ENCODE measurements at places on chromosomes 7 and 10.

GRCh38 chr7:132750096-132750495, 173.8 kb upstream of the PLXNA4 start:
- DNase-seq, result no peak

- no peak for DNase-seq
Observed at GRCh38 chr7:112105584-112106530, 100.3 kb downstream of the DOCK4 start.

- peak; percentile 45 for DNase-seq
Observed at GRCh38 chr10:101848894-101849351, 5.3 kb upstream of the KCNIP2 start.

GRCh38 chr7:147513451-147513850, 1077.1 kb upstream of the C7orf33 start:
- no peak for DNase-seq

DNA sequence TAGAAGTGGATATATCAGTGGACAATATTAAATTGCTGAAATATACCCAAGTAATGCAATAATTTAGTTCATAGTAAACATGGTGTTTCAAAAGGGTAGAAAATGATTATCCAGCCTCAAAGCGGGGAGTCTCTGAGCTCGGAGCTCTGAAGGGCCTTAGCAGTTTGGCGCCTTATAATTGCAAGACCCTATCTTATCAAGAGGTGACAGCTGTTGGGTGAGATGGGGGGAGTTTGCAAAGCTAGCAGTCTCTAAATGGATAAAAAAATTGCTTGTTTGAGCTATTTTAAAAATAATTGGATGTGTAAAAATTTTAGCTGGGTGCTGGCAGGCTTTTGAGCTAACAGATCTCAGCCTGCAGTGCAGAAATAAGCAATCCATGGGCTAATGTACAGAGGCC, 219.2 kb downstream of the CCSER2 start:
- peak; percentile 47 for DNase-seq

GRCh38 chr7:5223646-5224340, 33.8 kb downstream of the WIPI2 start:
- no peak for DNase-seq

DNA sequence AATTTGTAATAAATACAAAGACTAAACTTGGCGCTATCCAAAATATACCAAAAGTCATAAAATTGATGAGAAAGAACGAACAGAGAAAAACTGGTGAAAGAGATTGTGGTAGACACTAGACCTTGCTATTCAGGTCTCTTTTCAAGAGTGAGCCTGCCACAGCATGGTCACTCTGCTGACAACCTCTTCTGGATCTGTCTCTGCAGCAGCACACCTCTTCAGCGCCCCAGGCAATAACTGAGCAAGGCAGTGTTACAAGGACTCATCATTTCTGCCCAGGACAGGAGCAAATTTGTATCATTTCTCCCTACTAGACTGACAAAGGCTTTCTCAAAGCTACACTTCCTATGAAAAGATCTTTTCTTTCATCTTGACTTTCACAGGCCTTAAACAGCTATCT, 976.0 kb downstream of the DNAJB9 start:
- peak; percentile 44 for DNase-seq

DNA sequence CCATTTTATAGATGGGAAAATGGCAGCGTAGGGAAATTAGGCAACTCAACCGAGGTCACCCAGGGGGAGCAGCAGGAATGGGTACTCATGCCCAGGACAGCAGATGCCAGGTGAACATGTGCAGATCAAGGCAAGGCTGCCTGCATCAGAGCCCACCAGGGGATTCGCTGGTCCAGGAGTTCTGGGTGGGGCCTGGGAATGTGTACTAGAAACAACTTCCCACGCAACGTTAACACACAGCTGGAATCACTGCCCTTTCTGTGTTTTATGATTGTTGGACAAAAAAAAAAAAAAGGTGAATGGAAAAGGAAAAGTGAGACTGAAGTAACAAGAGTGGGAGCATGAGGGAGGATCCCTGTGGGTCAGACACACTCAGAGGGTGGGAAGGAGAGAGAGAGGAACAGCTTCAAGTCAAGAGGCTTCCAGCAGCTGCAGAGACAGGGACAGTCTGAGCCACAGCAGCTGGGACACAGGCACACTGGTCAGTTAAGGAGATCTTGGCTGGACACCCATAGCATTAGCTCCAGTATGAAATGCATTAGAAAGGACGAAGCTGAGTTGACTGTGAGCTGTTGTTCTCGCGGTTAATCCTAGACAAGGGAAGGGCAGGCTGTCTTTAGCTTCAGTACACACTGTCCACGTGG, 187.9 kb upstream of the INHBA start:
- no peak for DNase-seq

DNA sequence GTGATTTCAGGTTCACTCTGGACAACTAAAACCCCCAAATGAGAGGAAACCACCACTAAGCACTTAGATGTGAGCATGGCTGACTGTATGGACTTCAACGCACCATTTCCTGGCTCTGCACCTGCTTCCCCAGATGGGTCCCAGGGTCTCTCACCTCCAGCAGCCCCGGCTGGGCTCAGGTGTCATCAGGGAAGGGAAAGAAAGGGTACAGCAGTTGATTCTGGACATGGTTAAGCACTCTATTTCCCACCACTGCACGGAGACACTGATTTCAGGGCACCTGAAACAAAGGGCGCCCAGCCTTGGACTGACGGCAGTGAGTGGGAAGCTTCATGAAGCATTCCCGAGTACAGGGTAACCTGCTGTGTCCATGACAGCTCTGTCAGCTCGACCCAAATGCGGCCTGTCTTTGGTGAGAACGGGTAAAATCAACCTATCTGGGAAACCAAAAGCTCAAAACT, 19.0 kb downstream of the FAM53B start:
- DNase-seq, result no peak

- peak; percentile 50 for DNase-seq
Observed at GRCh38 chr10:97520978-97521761, 22.4 kb downstream of the UBTD1 start.

DNA sequence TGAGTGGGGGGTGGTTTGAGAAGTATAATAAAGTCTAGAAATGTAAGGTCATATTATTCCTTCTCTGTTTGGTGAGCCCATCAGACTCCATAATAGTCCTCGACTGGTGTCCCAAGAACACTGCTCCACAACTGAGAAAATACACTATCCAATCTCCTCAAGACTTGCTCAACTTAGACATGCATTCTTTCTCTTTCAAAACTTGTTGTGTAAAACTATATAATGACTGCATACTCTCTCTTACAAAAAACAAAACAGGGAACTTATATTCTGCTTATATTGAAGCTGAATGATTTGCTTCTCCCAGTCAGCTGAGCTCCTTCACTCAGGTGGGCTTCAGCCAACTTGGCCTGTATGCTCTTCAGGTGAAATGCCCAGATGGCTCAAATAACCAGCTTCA, 204.7 kb downstream of the ZNF365 start:
- no peak for DNase-seq

DNA sequence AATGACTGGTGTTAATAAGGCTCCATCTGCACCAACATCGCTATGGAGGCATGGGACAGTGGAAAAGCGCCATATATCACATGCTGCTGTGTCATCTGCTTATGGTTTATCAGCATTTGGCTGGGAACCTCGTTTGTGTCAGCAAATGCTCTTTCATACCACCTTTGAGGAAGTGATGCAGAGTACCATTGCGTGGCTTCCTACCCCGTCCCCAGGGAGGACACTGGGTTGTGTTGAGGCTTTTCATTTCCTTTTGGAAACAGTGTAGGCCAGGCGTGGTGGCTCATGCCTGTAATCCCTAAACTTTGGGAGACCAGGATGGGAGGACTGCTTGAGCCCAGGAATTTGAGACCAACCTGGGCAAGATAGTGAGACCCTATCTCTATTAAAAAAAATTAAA, 6.8 kb downstream of the TACR2 start:
- no peak for DNase-seq

GRCh38 chr10:19221216-19221615, 172.6 kb downstream of the MALRD1 start:
- no peak for DNase-seq

- peak; percentile 84 for DNase-seq
Observed at GRCh38 chr7:41940760-41941343, 238.0 kb upstream of the INHBA start.

DNA sequence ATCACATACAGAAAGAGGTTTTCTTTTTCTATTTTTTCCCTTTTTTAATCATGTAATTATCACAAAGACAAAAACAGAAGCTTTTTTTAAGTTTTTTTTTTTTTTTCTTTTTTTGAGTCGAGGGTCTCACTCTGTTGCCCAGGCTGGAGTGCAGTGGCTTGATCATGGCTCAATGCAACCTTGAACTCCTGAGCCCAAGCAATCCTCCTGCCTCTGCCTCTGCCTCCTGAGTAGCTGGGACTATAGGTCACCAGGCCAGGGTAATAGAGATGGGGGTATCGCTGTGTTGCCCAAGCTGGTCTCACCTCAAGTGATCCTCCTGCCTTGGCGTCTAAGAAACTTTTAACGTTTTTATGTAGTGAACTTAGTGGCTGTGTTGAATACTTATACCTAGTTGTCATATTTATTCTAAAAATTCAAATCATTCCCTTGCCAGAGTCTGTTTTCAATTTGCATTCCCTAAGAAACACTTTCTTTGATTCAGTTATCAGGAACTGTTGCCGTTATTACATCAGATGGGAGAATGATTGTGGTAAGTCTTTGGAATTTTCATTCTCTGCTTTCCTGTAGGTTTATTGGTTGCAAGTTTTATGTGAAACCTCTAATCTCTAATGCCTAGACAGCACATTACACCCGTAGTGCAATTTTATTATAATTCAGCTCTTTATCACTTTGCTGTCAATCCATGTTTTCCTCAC, 1.3 kb downstream of the LSM8 start:
- DNase-seq, result peak; percentile 10

GRCh38 chr7:130935564-130936157, 201.7 kb upstream of the KLF14 start:
- DNase-seq, result peak; percentile 47

GRCh38 chr10:125343118-125343925, 183.0 kb upstream of the CTBP2 start:
- DNase-seq, result peak; percentile 48

DNA sequence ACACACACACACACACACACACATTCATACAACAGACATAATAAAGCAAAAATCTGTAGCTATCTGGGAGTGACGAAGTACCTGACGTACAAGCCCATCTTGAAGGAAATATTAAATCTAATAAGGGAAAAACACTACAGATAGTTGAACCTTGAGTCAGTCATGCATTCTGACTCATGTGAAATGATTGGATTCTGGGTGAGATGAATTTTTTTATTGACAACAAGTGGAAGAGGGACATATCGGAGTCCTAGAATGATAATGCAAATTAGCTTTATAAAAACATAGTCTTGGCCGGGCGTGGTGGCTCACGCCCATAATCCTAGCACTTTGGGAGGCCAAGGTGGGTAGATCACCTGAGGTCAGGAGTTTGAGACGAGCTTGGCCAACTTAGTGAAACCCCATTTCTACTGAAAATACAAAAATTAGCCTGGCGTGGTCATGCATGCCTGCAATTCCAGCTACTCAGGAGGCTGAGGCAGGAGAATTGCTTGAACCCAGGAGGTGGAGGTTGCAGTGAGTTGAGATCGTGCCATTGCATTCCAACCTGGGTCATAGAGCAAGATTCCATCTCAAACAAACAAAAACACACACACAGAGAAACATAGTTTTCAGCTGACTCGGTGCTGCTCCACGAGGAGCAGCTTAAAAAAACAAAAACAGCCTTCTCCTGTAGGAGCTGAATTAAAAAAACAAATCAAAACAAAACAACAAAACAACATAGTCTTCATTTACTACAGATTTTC, 154.4 kb upstream of the MKLN1 start:
- peak; percentile 47 for DNase-seq

- DNase-seq, result no peak
Observed at GRCh38 chr7:170551-171363, 21.6 kb upstream of the FAM20C start.

- DNase-seq, result peak; percentile 18
Observed at GRCh38 chr10:89861584-89862301, 160.4 kb downstream of the KIF20B start.

GRCh38 chr7:34109936-34110780, 204.8 kb downstream of the BMPER start:
- DNase-seq, result no peak

DNA sequence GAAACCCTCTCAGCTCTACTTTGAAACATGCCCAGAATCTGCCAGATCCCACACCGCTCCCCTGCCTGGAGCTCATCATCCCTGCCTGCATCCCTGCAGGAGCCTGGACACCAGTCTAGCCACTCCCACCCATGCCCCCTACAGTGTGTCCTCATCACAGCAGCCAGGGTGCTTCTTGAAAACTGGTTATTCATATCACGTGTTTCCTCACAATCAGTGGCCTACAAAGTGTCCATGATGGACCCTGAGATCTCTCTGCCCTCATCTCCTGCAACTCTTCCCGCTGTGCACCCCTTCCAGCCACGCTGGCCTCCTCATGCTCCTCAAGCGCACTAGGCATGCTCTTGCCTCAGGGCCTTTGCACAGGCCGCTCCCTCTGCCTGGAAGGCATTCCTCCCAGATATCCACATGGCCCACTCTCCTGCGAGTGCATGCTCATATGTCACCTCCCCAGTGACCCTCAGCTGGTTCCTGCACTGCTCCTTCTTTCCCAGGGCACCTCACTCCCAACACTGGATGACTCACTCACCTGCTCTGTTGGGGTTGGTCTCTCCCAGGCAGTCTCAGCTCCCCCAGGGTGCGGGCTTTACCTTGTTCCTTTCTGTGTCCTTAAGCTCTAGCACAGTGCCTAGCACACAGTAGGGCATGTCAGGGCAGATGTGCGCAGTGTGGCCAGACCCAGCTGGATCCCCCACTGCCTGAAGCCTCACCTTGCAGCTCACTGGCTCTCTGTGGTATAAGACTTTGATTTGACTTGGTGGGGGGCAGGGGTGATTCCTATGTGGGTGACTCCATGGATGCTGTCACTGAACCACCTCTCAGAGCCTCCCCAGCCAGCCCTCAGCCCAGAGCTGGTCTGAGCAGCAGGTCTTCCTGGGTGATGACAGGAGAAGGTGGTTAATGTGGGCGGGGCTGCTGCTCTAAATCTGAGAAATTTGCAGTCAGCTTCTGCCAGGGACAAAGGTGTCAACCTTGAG, 37.3 kb downstream of the CDH23 start:
- DNase-seq, result no peak

DNA sequence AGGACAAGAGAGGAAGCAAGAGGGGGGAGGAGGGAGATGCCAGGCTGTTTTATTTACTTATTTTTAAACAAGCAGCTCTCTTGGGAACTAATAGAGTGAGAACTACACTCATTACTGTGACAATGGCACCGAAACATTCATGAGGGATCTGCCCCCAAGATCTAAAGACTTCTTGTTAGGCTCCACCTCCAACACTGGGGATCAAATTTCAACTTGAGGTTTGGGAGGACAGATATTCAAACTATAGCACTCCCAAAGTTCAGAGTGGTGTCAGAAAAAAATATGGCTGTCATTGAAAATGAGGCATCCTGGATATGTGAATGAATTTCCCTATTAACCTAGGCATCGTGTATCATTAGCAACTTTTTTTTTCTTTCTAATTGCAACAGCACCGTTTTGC, 145.5 kb downstream of the ABCA13 start:
- peak; percentile 34 for DNase-seq
